ENCODE measurements at places on chromosomes 7 and 10. TPM values are rescaled to one million over a fixed set of nuclear protein-coding genes. Genes with fewer than 3 reads are reported as not detected.

- DNase-seq: no peak
Measured at GRCh38 chr7:107754642-107755041, 10.7 kb downstream of the CBLL1 start.

DNA sequence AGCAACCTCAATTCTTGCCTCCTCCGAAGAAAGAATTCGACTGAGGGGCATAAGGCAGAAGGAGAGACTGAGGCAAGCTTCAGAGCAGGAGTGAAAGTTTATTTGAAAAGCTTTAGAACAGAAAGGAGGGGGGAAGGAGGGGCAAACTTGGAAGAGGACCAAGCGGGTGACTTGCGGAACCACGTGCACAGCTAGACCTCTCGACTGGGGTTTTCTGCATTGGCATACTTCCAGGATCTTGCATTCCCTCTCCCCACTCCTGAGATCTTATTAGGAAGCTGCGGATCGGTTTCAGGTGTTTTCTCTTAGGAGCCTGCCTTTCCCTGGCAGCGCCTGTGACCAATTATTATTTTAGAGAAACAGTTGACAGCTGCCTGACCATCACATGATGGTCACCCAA, 20.3 kb upstream of the CPXM2 start:
- no peak for DNase-seq

The OR2A1 gene
- total RNA-seq: not detected

DNA sequence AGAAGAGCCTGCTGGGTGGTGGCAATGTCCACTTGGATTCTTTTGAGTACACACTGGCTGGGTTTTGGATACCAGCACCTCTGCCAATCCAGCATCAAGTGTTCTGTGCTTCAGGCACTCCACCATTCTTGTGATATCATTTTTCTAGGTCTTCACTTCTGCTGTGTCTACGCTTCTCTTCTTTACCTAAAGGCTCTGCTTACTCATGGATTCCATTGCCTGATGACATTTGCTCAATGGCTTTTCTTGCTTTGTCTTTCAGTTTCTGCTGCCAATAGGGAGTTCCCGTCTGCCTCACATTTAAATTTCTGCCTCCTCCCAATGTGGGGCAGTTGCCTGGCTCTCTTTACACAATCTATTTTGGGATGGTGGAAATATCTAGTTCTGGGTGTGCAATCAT, 12.7 kb upstream of the PAPSS2 start:
- no peak for DNase-seq

The PLAC9 gene
- total RNA-seq: 5.3 TPM

The HTR7 gene
- total RNA-seq: 0.28 TPM

- no peak for DNase-seq
Measured at GRCh38 chr7:42359946-42360345, 122.9 kb upstream of the GLI3 start.

The SH2D4B gene
- under 0.01 TPM for total RNA-seq

The HYAL4 gene
- 0.20 TPM for total RNA-seq

- DNase-seq: no peak
Measured at GRCh38 chr7:31663072-31663471, 23.9 kb upstream of the PPP1R17 start.

DNA sequence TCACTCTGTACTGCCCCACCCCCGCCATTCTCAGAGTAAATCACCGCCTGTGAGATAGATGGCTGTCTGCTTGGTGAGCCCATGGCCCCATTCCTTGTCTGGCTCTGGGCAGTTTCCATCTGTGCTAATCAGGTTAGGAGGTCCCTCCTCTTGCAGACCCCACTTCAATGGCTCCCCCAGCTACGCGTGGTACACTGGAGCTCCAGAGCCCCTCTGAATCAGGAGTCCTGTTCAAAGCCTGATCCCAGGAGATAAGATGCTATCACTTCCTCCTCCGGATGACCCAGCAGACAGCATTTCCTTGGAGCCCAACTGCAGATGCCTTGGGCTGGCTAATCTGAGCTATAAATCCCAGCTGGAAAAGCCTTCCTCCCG, 122.3 kb downstream of the SH3PXD2A start:
- no peak for DNase-seq

GRCh38 chr10:19847321-19847720, 31.1 kb downstream of the PLXDC2 start:
- no peak for DNase-seq

The UCMA gene
- total RNA-seq: not detected

The SPDYE2B gene
- total RNA-seq: not detected

The KIAA1549 gene
- 1.9 TPM for total RNA-seq

The PHF14 gene
- 34.5 TPM for total RNA-seq

Data from pulmonary artery endothelial cell (primary cell).